ENCODE measurements at places on chromosomes 6 and 20. TPM values are rescaled to one million over a fixed set of nuclear protein-coding genes. Genes with fewer than 3 reads are reported as not detected.

Gene RUNX2
- under 0.01 TPM for total RNA-seq

Gene TULP1
- total RNA-seq, result not detected

Gene RPL10A
- 1,818 TPM for total RNA-seq

Gene PBOV1
- total RNA-seq, result not detected

Gene PRSS35
- not detected for total RNA-seq

Data from dermis lymphatic vessel endothelial cell (primary cell).